ENCODE measurements at places on chromosomes 11 and 22. TPM values are rescaled to one million over a fixed set of nuclear protein-coding genes. Genes with fewer than 3 reads are reported as not detected.

C11orf86 gene
- not detected for total RNA-seq

DNA sequence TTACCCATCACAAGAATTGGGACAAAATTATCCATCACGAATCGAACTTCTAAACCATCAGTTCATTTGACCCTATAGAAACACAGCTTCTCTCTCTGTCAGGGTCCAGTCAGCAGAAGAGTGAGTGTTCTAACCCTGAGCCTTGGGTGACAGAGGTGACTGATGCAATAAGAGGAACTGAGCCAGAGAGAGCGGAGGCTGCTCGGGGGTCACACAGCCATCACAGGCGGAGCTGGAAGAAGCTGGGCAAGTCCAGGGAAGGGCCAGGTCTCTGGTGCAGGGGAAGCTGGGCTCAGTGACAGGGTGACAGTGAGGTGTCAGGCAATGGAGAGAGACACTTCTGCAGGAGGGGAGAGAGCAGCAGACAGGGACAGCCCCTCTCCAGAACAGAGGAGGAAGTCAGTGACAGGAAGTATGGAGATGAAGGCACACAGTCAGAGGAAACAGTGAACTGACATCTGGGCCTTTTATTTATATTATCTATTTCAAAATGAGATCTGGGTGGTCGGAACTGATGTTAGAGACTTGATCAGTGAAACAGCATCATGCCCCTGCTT, 184.0 kb upstream of the TBCEL start:
- DNase-seq = no peak

GRCh38 chr22:49956418-49956770, 4.2 kb upstream of the PIM3 start:
- DNase-seq = no peak

- no peak for DNase-seq
Observed at GRCh38 chr11:92828556-92828955, 140.9 kb upstream of the MTNR1B start.
